T-cell (primary cell): ENCODE measurements at places on chromosomes 6 and 20.

- peak overlapping the region; percentile 94 for H3K4me3 ChIP-seq
- H3K27ac ChIP-seq = peak overlapping the region; percentile 78
- H3K4me1 ChIP-seq = peaks cover 47% of the 10 kb centered on the region
- no peaks in the 10 kb centered on the region for H3K36me3 ChIP-seq
Observed at GRCh38 chr6:118894425-118895260, 691 bp downstream of the ASF1A start.

GRCh38 chr6:81763051-81763450, 10.6 kb upstream of the TENT5A start:
- no peaks in the 10 kb centered on the region for H3K4me1 ChIP-seq
- H3K27me3 ChIP-seq = no peaks in the 10 kb centered on the region
- no peak for DNase-seq
- H3K27ac ChIP-seq = no peak overlapping the region
- no peak overlapping the region for H3K4me3 ChIP-seq

GRCh38 chr20:62339647-62340062, 27.5 kb downstream of the LAMA5 start:
- no peaks in the 10 kb centered on the region for H3K4me1 ChIP-seq
- no peak for DNase-seq
- no peaks in the 10 kb centered on the region for H3K36me3 ChIP-seq

GRCh38 chr6:155224618-155225017, 39.2 kb upstream of the CLDN20 start:
- H3K36me3 ChIP-seq = no peaks in the 10 kb centered on the region
- H3K27me3 ChIP-seq = peaks cover 2% of the 10 kb centered on the region
- DNase-seq = no peak

GRCh38 chr20:22403632-22404361, 180.6 kb downstream of the FOXA2 start:
- no peak overlapping the region for H3K27ac ChIP-seq
- H3K4me1 ChIP-seq = no peaks in the 10 kb centered on the region
- no peaks in the 10 kb centered on the region for H3K36me3 ChIP-seq
- no peak for DNase-seq
- no peak overlapping the region for H3K4me3 ChIP-seq

- no peaks in the 10 kb centered on the region for H3K27me3 ChIP-seq
- peaks cover 26% of the 10 kb centered on the region for H3K36me3 ChIP-seq
- H3K4me1 ChIP-seq = no peaks in the 10 kb centered on the region
Observed at GRCh38 chr20:37316116-37316774, 26.8 kb downstream of the MANBAL start.

DNA sequence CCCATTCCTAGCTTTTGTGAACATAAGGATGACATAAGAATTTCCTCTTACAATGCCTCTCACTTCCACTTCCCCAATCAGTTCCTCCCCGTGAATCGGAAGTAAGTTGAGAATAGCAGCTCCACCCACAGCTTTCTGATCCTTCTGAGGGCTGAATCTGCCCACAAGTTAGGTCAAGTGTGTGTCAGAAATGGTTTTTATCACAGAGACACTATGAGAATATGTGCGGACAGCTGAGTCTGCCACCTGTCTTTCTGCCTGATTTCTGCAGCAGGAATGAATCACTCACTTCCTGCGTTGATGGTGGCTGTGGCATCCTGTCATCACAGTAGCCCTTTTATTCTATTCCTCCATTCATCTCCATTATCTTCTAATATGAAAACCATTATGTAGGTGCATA, 70.2 kb downstream of the RIN2 start:
- H3K27me3 ChIP-seq = no peaks in the 10 kb centered on the region
- peaks cover 6% of the 10 kb centered on the region for H3K4me1 ChIP-seq
- DNase-seq = no peak
- no peaks in the 10 kb centered on the region for H3K36me3 ChIP-seq
- no peak overlapping the region for H3K4me3 ChIP-seq

GRCh38 chr6:127459231-127459641, at the start of gene KIAA0408:
TSS of gene KIAA0408 (minus strand) at chr6:127459389. CDS start at chr6:127453981, 5,408 bp downstream.
- DNase-seq = no peak
- no peak within 1 kb of the TSS for H3K27ac ChIP-seq
- H3K4me3 ChIP-seq = no peak within 1 kb of the TSS
- H3K36me3 ChIP-seq = no peaks in the 10 kb centered on the region

GRCh38 chr20:4445784-4446183, 275.9 kb upstream of the PRND start:
- no peak overlapping the region for H3K4me3 ChIP-seq
- DNase-seq = no peak
- no peaks in the 10 kb centered on the region for H3K27me3 ChIP-seq
- H3K4me1 ChIP-seq = no peaks in the 10 kb centered on the region
- H3K27ac ChIP-seq = no peak overlapping the region
